NCI-H446 (cell line): ENCODE measurements at places on chromosomes 4 and X.
A peak's percentile ranks its signal among the peaks of the same experiment; 100 is the strongest.

GRCh38 chr4:38946919-38947318 is 79.3 kb downstream of the FAM114A1 start:
- DNase-seq, result no peak

DNA sequence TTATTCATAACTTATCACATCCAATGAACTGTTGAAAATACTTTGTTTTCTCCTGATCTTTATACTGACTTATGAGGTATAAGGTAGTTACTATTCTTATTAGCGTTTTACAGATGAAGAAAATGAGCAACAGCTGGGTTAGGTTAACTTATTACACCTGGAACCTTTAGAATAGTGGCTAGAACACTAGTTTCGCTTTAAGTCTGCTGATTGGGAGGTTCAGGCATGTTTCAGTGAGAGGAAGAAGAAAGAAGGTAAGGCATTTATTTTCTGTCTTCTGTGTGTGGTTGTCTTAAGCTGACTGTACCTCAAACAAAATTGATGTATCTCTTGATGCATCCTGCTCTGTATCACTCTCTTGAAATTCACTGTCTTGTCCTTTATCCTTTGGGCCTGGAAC is 302.5 kb downstream of the GRID2 start:
- DNase-seq, result no peak

DNA sequence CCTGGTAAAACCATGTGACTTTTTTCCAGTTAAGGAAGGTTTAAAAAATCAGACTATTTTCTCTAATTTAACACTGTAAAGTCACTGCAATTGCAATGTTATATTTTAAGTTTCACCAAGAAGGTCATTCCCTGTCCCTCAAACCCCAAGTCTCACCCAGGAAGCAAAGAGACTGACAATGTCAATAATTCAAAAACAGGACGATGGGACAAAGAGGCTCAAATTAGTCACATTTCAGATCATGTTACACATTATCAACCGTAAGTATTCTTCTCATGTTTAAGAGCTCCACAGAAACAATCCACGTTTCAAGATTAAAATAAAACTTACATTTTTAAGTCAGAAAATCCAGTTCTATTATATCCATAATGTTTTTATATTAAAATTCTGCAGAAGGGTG is 13.2 kb downstream of the SHISA3 start:
- DNase-seq, result no peak

GRCh38 chr4:8504279-8505007 is 63.9 kb downstream of the TRMT44 start:
- DNase-seq, result no peak

DNA sequence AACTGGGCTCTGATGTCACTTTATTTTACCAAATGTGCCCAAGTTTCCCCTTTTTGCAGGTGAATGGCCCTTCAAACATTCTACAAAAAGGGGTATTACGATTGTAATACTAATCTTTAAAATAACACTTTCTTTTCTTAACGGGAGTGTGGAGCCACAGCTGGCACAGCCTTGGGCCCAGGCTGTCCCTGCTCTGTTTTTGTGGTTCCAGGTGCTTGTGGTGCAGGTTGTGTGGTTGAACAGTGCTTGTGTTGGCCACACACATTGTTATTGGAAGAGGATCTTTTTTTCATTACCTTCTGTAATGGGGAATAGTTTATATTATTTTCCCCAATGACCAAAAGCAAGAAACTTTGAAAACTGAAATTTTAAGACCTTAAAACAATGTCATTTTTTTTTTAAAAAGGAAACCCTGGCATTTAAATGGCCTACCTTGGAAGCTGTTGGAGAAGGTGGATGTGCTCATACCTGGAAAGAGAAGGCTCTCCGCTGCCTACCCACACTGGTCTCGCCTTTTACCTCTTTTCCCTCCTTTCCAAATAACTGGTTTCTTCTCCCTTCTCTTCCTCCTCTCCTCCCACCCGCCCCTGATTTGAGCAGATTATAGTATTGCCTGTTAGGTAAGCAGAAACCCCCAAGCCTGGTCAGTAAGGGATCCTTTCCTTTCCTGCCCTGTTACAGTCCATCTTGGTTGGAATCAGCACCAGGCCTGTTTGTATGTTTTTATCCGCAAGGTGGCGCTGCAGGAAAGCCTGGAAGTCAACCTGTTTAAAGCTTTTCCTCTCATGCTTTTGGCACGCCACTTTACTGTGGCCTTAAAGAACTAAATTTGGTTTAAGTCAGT is 28.6 kb downstream of the HADH start:
- peak; percentile 72 for DNase-seq

- DNase-seq, result no peak
These were observed 587 bp downstream of the TIMM8A start for GRCh38 chrX:101347859-101348451.

DNA sequence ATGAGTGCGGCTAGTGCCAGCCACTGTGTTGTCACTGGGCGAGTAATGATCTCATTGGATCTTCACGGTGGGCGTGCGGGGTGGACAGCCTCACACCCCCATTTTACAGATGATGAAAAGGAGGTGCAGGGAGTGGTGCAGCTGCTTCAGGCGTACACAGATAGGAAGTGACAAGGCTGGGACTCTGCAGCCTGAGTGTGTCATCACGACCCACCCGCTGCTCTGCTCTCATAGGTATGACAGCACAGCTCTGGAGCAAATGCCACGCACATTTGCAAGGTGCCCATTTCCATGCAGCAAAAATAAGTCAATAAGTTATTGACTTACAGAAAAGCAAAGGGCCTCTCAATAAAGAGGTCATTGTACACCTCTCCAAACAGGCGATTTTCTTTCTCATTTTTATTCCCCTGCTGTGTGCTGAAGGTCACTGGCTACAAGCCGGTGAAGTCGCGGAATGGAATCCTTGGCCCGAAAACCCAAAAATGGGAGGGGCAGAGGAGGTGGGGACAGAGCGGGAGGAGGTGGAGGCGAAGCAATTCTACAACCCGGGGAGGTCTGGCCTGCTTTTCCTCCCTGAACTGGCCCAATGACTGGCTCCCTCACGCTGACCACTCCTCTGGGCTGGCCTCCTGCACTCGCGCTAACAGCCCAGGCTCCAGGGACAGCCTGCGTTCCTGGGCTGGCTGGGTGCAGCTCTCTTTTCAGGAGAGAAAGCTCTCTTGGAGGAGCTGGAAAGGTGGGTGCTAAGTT is at the start of gene SOD3:
Gene SOD3, plus strand, starts transcription at position 658 of the 750 bp plus-strand sequence. CDS start 3,949 bp downstream, outside the sequence.
- DNase-seq, result no peak

- no peak for DNase-seq
These were observed 1305.8 kb downstream of the PCDH7 start for GRCh38 chr4:32025851-32026459.

DNA sequence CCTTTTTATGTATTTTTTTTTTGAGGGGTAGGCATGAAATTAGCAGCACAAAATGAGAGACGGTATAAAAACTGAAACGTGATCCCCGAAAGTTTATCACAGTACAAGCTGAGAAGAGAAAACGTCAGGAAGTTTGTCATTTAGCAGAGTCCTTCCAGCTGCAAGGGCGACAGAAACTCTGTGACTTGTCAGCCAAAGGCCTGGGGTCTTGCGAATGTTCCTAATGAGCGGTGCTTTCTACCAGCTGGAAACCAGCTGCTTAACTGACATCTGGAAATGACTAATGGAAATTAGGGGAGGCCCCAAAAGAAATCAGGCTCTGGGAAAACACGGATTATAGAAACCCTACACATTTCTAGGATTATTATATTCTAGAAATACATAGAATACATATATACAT is 66.5 kb downstream of the CHRNA9 start:
- DNase-seq, result no peak

- peak; percentile 33 for DNase-seq
These were observed 27.1 kb downstream of the CFAP299 start for GRCh38 chr4:80362578-80363181.

DNA sequence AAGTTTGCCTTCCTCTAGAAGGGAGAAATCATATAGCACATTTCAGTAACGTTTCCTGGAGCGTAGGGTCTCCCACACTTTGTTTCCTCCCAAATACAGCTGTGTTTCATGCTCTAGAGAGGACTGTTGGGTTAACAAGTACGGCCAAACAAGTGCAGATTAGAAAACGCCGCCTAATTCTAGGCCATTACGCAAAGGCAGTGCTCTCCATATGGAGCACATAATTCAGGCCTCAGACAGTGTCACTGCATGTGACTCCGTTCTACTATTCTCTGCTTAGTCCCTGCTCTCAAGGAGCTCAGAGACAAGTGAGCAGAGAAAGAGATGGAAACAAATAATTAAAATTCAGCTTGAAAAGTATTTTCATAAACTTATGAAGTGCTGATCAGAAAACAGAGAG is 11.6 kb downstream of the ZNF827 start:
- no peak for DNase-seq

DNA sequence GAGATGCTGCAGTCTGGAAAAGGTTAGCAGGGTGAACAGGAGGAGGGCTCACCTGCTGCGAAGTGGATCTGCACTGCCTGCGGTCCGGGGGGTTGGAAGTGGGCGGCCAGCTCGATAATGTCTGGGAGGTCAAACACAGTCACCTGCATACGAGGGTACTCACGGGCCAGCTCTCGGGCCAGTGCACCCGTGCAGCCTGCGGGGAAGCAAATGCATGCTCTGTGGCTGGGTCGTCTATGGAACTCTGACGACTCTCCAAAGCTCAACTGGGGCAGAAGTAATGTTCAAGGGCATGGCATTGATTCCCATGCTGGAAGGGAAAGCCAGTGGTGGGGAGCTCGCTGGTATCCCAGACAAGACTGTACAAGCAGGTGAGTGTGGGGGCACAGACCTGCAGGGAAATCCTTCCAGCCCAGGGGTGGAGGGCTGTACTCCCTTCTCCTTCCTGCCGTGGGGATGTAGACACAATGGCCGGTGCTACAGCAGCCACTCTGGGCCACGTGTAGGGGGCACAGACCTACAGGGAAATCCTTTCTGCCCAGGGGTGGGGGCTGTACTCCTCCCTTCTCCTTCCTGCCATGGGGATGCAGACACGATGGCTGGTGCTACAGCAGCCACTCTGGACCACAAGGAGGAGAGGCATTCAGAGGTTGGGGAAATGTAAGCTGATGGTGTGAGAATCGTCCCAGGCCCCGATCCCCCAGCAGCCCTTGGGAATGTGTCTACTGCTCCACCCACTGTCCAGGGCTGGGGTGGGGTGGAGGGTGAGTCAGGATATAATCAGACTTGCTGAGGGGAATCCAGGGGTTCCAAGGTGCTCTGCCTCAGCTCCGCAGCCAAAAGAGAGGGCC is 26.2 kb upstream of the SLC25A6 start:
- no peak for DNase-seq

GRCh38 chr4:145090380-145090779 is 7.6 kb downstream of the ANAPC10 start:
- DNase-seq, result no peak

DNA sequence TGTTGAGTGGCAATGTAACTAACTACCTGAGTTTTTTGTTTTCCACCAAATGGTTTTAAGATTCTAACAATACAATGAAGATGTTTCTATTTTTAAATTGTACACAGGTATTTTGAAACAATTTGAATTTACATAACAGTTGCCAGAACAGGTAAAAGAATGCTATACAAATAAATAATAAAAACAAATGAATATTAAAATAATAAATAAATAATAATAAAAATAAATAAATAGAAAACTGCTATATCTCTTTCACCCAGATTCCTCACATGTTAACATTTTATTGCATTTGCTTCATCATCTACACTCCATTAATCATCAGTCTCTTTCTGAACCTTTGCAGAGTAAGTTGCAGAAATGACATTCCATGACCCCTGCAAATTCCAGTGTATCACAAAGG is 32.3 kb upstream of the DSPP start:
- DNase-seq, result no peak

DNA sequence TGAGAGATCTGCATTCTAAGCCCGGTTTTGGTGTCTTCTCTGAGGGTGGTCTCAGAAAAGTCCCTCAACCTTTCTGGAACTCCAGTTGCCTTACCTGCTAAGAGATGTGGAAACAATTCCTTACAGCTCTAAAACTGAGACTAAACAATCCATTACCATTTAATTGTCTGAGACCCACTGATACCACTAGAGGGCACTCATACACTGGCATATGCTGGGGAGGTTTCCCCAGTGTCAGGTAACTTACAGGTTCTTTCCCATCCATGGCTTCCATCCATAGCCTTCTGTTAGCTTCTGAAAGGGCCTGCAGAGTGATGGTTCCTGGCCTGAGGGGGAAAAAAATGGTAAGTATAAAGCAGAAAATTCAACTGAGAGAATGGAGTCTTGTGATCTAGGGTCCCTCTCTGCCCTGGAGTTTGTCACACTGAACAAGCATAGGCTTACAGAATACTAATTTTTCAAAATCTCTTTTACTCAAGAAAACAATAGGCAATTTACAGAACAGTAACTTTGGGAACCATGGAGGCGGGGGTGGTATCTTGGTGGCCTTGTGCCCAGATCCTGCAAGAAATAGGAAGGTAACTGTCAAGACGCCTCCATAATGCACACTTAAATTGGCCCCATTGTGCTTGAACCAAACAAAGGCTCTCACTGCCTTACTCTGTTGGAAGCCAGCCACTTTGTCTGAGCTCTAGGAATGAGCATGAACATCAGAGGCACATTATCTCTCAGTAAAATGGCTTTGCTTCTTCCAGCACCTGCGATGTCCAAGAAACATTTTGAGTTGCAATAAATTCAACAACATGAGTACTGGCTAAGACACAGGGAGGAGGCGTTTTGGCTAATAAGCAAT is 236.1 kb downstream of the OPHN1 start:
- DNase-seq, result peak; percentile 1

DNA sequence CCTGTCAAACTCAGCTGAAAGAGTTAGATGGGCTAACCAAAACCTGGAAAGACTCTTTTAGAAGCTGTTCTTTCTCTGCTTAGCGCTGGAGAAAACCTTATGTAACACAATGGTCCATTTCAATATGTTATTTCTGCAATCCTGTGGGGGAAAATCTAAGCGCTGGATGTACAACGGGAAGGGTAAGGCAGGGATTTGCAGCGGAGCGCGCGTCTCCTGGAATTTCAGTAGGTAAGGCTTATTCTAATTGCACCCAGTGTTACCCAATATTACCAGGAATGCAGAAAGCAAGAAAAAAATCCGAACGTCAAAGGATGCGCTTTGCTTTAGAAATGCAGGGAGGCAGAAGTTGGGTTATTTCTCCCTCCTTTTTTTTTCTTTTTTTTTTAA is 2.0 kb downstream of the HS3ST1 start:
- no peak for DNase-seq

DNA sequence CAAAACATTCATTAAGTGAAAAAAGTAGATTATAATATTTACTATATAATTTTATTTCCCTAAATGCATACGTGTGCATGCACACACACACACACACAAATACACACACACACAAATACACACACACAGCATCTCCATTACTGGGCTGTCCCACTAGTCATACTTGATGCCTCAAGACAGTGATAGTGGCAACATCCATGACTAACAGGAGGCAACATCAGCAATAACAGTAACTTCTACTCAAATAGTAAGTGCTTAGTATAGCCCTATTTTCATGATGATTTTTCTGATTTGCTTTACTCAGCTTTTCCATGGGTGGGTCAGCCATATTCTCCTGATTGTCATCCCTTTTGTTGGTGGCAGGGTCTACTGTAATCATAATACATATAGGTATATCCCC is 325.9 kb upstream of the TEX13C start:
- no peak for DNase-seq

- no peak for DNase-seq
These were observed 20.1 kb upstream of the CSF2RA start for GRCh38 chrX:1248331-1249061.

DNA sequence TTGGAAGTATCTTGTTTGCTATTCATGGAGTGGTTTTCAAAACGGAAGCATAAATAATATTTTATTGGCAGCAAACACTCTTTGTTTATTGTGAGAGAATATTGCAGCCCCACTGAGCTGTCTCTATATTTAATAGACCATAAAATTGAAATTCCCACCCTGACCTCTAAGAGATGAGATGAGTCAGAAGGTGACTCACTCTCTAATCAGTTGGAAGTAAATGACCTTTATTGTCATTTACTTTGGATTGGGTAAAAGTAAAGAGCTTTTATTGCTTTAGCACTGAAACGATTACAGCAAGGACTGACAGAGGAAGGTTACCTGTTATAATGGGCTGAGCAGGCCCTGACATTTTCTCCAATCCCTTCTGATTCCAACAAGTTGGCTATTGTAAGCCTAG is 55.0 kb downstream of the SYTL5 start:
- DNase-seq, result no peak
